ENCODE measurements at places on chromosomes 1 and 21. TPM values are rescaled to one million over a fixed set of nuclear protein-coding genes. Genes with fewer than 3 reads are reported as not detected.

Gene C1orf159
- 16.7 TPM for polyA plus RNA-seq

Gene BCAR3
- polyA plus RNA-seq: 15.1 TPM

DNA sequence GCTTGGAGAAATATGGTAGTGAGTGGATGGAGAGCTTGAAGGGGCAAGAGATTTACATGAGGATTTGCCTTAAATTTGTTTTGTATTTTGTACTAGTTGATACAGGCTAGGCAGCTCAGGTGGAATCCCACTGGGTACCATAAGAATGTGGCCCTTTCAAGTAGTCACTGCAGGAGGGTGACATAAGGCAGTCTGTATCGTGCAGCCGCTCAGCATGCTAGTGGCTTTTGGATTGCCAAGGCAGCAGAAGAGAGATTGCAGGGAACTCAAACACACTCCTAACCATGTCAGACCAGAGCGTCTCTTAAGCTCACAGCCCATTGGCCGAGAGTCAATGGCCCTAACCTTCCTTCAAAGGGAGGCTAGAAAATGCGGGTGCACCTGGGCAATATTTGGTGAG is 420.0 kb downstream of the ADGRL2 start:
- H3K27me3 ChIP-seq: no peaks in the 10 kb centered on the region
- no peak overlapping the region for H3K27ac ChIP-seq
- no peaks in the 10 kb centered on the region for H3K4me1 ChIP-seq
- no peaks in the 10 kb centered on the region for H3K36me3 ChIP-seq
- no peak overlapping the region for H3K4me3 ChIP-seq

- no peak for DNase-seq
- H3K36me3 ChIP-seq: no peaks in the 10 kb centered on the region
- no peak overlapping the region for H3K4me3 ChIP-seq
- H3K4me1 ChIP-seq: peaks cover 2% of the 10 kb centered on the region
- no peak overlapping the region for H3K27ac ChIP-seq
These were observed 39.7 kb downstream of the LRRC8C start for GRCh38 chr1:89672489-89673183.

GRCh38 chr1:183276386-183277080 is 90.5 kb downstream of the LAMC2 start:
- H3K4me1 ChIP-seq: peaks cover 18% of the 10 kb centered on the region
- no peaks in the 10 kb centered on the region for H3K36me3 ChIP-seq
- H3K27ac ChIP-seq: no peak overlapping the region
- no peak overlapping the region for H3K4me3 ChIP-seq
- no peak for DNase-seq

Measured in lung (tissue), 17 donors.